Fibroblast of skin of back (primary cell): ENCODE measurements at places on chromosomes 2 and 18.

GRCh38 chr2:210440206-210440605 is 36.4 kb downstream of the LANCL1 start:
- DNase-seq = no peak

GRCh38 chr2:67289271-67289670 is 107.9 kb upstream of the ETAA1 start:
- DNase-seq = no peak

- DNase-seq = no peak
These were observed 1.2 kb upstream of the LYG2 start for GRCh38 chr2:99256677-99257076.

DNA sequence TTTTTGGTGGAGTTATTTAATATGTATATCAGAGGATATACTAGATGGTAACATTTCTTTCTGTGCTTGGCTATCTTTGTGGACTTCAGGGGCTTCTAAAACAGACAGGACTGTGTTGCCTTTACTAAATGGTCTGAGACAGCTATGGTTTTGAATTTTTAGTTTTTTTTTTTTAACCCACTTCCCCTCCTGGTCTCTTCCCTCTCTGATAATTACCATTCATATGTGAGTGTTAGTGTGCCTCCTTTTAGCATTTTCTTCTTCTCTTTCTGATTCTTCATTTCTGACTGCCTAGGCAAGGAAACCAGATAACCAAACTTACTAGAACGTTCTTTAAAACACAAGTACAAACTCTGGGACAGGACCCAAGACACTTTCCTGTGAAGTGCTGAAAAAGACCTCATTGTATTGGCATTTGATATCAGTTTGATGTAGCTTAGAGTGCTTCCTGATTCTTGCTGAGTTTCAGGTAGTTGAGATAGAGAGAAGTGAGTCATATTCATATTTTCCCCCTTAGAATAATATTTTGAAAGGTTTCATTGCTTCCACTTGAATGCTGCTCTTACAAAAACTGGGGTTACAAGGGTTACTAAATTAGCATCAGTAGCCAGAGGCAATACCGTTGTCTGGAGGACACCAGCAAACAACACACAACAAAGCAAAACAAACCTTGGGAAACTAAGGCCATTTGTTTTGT is 52.7 kb downstream of the SMAD4 start:
- DNase-seq = no peak

GRCh38 chr2:95346231-95346737 is 49.1 kb downstream of the KCNIP3 start:
- DNase-seq = peak; percentile 68

DNA sequence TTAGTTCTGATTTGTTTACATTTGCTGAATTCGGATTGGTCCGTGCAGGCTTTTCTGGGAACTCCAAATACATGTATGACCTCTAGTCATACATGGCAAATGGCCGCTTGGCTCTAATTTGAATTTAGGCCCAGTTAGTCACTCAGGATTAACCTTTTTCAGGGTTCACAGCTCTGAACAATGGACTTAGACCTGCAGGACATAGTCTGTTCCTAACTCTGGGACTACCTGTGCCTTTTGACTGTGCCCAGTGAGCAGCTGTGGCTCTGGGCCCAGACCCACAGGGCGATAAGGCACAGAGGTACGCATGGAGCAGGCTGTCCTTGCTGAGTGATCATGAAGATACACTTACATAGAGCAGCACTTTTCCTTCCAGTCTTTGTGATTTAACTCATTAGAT is 28.5 kb downstream of the IL37 start:
- no peak for DNase-seq

GRCh38 chr2:36403675-36404230 is 48.2 kb downstream of the CRIM1 start:
- DNase-seq = peak; percentile 92

- DNase-seq = no peak
These were observed 78.5 kb downstream of the LRP1B start for GRCh38 chr2:142052220-142052863.

DNA sequence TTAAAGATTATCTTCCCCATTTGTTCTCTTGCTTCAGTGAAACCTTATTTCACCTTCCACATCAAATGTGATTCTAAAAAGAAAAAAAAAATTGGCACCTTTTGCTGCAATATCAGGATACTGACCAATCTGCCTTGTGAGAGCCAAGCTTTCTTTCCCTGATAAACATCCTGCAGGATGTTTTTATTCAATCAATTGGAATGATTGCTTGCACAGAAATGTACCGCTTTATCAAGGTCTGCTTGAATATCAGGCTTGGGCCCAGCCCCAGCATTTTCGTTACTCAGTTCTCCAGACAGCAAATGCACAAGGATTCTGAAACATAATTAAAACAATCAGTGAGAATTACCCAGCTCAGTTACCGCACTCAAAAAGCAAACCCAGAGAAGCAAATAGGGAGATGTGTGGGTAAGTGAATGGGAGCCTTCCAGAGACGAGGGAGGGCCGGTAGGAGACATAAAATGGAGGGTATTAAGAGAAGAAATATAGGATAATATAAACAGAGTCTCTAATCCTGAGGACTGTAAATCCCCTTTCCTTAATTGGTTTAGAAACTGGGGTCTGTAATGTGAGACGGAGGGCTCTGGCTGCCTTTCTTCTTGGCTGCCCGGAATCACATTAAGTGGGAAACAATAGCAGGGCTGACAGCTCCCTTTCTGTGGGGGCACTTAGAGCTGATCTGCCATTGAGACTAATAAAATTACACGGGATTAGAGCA is 291.8 kb downstream of the ICOS start:
- no peak for DNase-seq

DNA sequence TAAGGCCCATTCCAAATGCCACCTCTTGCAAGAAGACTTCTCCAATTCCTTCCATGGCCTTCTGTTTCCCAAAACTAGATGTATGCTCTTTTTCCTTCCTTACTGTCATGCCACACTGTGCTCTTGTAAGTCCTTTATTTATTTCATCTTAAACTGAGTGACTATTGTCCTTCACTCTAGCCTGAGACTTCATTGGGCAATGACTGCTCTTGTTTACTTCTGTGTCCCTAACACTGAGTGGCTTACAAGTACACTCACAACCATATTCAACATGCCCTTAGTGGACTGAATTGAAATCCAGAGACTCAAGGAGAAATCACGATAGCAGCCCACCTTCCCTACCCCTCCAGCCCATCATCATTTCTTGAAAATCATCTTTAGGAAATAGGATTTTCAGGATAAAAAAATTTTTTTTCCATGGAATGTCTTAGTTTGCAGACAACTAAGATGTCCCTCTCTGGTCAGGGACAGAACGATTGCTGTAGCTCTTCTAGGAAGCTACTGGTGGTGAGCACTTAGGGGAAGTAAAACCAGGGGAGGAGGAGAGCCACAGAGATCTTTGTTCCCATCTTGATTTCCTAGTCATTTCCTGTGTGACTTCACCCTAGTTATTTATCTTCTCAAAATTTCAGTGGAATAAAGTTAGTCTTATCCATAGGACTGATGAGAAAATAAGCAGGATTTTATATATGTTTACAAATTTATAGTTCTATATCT is 80.7 kb downstream of the CYRIA start:
- DNase-seq = no peak

DNA sequence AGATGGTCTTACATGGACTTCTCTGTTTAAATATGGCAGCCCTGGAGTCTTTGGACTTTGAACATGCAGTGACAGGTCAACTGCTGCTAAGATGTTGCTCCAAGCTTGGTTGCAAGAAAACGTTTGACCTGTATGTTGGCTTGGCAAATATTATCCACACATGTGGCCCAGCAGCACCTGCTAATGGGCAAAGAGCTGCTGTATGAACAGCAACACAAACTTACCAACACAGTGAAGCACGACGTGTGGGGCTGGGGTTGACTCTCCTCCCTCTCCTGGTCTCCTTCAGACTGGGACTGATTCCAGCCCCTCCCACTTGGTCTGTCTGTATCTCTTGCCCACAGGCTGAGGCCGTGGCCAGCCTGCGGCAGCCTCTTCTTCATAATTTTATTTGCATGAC is 3.8 kb downstream of the KCNE4 start:
- DNase-seq = no peak

GRCh38 chr18:7084080-7085065 is 33.2 kb downstream of the LAMA1 start:
- DNase-seq = peak; percentile 84

GRCh38 chr2:231737761-231738160 is 29.4 kb downstream of the PTMA start:
- no peak for DNase-seq

DNA sequence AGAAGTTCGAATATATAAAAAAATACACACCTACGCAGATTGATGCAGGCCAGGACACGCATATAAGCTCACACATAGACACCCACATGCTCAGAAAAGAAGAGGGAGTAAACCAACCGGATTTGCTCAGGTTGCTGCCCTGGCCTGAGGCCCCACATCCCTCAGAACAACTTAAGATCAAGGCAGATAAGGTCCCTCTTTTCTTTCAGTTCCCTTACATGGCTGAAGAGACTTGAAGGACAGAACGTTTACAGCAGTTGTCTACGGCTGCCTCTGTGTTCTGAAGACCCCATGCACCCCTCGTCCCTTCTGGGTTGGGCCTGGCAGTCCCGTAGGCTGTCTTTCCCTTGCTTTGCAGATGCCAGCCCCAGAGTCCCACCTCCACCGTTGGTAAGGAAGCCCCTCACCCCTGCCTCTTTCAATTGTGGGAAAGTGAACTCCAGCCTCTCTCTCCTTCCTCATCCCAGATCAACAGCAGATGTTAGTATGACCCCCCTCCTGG is 4.3 kb upstream of the NAGK start:
- no peak for DNase-seq

- no peak for DNase-seq
These were observed 120.4 kb downstream of the ZNF516 start for GRCh38 chr18:76374330-76375281.
